Neural crest cell (in vitro differentiated cells): ENCODE measurements at places on chromosomes 3 and 15.

DNA sequence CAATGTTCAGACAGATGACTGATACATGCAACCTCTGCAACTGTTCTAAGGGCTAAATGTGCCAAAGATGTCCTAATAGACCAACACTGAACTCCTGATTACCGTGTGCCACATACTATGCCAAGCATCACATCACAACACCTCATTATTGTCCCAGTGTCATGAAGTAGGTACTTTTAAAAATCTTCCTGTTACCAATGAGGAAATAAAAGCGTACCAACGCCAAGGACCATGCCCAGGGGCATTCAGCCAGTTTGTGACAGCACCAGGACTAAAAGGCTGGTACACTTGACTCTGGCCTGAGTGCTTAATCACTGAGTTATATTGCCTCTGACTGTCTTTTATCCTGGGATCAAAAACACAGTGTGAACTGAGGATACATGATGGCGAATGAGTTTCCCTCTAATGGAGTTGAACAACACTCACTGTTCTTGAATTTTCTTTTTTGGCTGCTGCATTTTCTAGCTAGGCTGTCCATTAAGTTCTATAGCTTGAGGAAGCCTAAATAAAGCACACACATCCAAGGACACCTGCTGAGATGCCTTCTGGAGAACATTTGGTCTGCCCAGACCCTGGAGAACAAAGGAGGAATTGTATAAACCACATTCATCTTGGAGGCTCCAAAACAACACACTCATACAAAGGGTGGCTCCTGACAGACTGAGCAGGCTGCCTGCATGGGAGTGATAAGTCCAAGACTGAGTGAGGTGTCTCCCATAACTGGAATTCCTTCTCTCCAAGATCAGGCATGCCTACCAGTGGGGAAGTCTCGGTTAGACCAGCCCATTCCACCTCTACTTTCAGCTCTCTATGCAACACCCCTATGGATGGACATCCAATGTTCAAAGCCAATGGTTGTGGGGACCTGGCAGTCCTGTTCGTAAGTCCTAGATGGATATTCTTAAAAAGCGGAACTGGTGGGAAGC, 126.7 kb upstream of the PRICKLE2 start:
- no peak for DNase-seq
- H3K4me1 ChIP-seq = peaks cover 82% of the 10 kb centered on the region
- peak overlapping the region; percentile 75 for H3K27ac ChIP-seq
- no peaks in the 10 kb centered on the region for H3K27me3 ChIP-seq
- H3K4me3 ChIP-seq = no peak overlapping the region

- H3K27me3 ChIP-seq = no peaks in the 10 kb centered on the region
- peaks cover 13% of the 10 kb centered on the region for H3K36me3 ChIP-seq
- H3K27ac ChIP-seq = no peak overlapping the region
- no peak overlapping the region for H3K4me3 ChIP-seq
- no peak for DNase-seq
These were observed 10.4 kb downstream of the INO80 start for GRCh38 chr15:41105348-41106334.

- no peaks in the 10 kb centered on the region for H3K27me3 ChIP-seq
- no peak for DNase-seq
- no peaks in the 10 kb centered on the region for H3K4me1 ChIP-seq
- no peak overlapping the region for H3K4me3 ChIP-seq
- no peak overlapping the region for H3K27ac ChIP-seq
These were observed 269.4 kb downstream of the GBE1 start for GRCh38 chr3:81492040-81492439.

DNA sequence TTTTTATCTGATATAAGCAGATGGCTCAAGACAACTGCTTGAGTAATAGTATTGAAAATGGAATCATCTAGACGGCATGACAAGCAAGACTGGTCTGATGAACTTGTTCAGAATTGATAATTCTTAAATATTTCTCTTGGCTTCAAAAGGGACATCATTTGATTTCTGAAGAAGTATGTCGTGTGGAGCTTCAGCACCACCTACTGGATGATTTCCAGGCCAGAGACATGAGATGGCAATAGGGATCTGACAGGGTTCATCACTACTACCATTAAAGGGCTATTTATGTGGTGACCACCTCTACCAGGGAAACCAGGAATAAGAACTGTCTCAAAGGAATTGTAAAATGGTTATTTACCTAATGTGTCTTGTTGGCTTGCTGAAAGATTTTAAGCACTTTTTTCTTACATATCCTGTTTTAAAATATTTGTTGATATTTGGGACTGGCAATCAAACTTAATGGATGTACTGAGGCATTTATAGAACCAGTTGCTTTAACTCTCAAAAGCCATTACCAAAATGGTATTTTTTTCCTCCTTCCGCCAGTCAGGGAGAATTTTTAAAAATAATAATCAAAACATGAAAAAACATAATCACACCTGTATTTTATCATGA, 99.5 kb upstream of the FAM98B start:
- H3K4me3 ChIP-seq = no peak overlapping the region
- peaks cover 5% of the 10 kb centered on the region for H3K4me1 ChIP-seq
- H3K36me3 ChIP-seq = peaks cover 8% of the 10 kb centered on the region
- DNase-seq = peak; percentile 55

- DNase-seq = no peak
- H3K27me3 ChIP-seq = no peaks in the 10 kb centered on the region
- H3K36me3 ChIP-seq = no peaks in the 10 kb centered on the region
- H3K27ac ChIP-seq = no peak overlapping the region
These were observed 19.4 kb upstream of the ACAP2 start for GRCh38 chr3:195462308-195462610.

- H3K4me3 ChIP-seq = no peak overlapping the region
- H3K27me3 ChIP-seq = no peaks in the 10 kb centered on the region
- H3K36me3 ChIP-seq = peaks cover 9% of the 10 kb centered on the region
- H3K27ac ChIP-seq = no peak overlapping the region
- DNase-seq = peak; percentile 59
These were observed 66.9 kb downstream of the RNF13 start for GRCh38 chr3:149879872-149880271.

DNA sequence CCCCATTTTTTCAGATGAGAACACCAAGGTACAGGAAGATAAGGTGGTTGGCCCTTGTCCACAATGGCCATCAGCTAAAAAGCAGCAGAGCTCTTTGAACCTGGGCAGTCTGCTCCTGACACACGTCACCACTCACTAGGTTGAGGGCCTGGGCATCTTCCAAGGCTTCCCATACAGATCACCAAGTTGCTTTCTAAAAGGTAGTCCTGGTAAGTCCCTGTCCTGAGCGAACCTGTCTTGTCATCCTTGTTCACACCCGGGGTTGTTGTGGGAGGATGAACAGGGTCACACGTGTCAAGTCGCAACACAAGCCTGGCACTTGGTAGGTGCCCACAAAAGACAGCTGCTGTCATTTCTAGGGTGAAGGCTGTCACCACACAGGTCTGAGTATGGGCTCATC, 260.4 kb downstream of the EPHB1 start:
- H3K27me3 ChIP-seq = no peaks in the 10 kb centered on the region
- H3K36me3 ChIP-seq = no peaks in the 10 kb centered on the region
- H3K4me3 ChIP-seq = no peak overlapping the region
- DNase-seq = no peak
- no peaks in the 10 kb centered on the region for H3K4me1 ChIP-seq

DNA sequence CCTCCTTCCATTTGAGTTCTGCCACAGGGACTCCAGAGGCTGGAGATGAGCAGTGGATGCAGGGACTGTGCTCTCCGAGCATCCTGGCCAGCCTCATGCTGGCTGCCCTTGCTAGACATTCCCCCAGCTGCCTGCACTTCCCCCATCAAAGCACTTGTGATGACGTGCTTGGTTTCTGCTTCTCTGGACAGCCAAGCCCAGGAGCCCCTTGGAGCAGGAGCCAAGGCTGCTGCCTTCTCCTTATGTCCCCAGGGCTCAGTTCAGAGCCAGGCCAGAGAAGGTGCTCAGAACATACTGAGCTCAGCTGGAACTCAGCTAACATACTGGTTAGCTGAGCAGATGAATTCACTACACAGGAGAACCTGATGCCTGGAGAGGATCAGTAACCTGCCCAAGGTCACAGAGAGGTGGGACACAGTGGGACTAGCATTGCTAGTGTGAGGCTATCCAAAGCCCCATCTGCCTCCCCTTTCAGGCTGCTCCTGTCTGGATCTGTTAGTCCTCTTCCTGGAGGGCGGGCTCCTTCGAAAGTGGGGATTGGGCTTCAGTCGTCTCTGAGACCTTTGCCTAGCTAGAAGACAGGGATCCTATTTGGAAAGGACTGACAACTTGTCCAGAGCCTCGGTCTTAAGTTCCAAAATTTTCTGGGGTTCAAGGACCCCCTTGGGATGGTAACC, 4.3 kb downstream of the PCBP4 start:
- H3K27me3 ChIP-seq = no peaks in the 10 kb centered on the region
- H3K36me3 ChIP-seq = peaks cover 4% of the 10 kb centered on the region
- peaks cover 51% of the 10 kb centered on the region for H3K4me1 ChIP-seq
- no peak overlapping the region for H3K4me3 ChIP-seq
- DNase-seq = no peak
- no peak overlapping the region for H3K27ac ChIP-seq

- H3K27ac ChIP-seq = peak overlapping the region; percentile 76
- peaks cover 6% of the 10 kb centered on the region for H3K4me1 ChIP-seq
- DNase-seq = no peak
- H3K27me3 ChIP-seq = no peaks in the 10 kb centered on the region
These were observed 91.5 kb downstream of the ITPR1 start for GRCh38 chr3:4584456-4585249.

DNA sequence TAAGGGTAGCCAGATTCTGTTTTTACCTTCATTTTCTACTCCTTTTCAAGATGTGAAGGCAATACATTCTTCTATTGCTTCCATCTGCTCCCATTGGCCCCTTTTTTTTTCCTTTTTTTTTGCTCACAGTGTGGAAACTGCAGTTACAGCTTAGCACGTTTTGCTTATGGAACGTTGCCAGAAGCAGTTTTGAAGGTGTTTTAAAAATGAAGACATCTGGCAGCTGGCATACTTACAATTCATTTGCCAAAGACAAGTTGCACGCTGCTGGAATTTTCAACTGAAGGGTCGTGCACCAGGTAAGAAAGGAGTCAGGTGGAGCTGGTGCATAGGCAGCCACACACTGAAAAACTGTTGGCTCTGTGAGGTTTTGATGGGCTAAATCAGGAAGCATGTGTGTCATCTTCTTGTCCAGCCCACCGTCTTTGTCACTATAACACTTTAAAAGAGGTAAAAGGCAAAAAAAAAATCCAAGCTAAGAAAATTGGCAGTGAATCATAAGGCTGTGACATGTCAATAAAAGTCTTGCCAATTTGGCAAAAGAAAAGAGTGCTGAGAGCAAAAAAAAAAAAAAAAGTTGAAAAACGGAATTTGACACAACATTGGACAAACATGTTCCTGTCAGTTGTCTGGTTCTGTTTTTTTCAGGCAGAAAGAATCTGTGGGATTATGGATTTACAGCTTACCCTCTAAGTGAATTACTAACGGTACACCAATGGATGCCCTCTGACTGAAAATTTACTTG, 225.4 kb upstream of the SOX2 start:
- no peak overlapping the region for H3K27ac ChIP-seq
- peaks cover 13% of the 10 kb centered on the region for H3K4me1 ChIP-seq
- H3K27me3 ChIP-seq = no peaks in the 10 kb centered on the region
- no peaks in the 10 kb centered on the region for H3K36me3 ChIP-seq
- no peak overlapping the region for H3K4me3 ChIP-seq

- H3K27me3 ChIP-seq = no peaks in the 10 kb centered on the region
- H3K4me1 ChIP-seq = peaks cover 12% of the 10 kb centered on the region
- H3K4me3 ChIP-seq = no peak overlapping the region
- no peak for DNase-seq
These were observed 38.2 kb downstream of the SPATA12 start for GRCh38 chr3:57098418-57099310.

DNA sequence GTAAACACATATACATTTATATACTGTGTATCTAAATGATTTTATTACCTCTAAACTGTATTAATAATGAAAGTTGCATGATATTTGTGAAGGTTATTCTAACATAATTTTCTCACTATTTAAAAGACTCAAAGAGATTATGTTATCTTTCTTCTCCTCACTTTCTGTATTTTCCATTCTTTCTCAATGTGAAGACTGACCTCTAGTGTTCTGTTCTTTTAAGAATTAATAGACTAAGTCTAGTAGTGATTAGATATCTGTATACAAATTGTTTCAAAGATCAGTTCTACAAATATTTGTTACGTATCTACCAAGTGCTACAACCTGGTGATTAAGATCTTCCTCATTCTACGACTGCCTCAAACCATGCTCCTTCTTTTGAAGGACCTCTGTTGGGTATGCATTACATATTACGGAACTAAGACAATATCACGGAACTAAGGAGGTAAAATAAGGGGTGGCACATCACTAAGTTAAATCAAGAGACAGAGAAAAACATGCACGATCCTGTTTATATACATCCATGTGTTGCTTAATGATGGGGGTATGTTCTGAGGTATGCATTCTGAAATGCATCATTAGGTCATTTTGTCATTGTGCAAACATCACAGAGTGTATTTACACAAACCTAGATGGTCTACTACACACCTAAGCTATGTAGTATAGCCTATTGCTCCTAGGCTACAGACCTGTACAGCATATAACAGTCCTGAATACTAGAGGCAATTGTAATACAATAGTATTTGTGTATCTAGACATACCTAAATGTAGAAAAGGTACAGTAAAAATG, 161.5 kb upstream of the KBTBD8 start:
- no peak overlapping the region for H3K27ac ChIP-seq
- H3K36me3 ChIP-seq = peaks cover 6% of the 10 kb centered on the region
- H3K27me3 ChIP-seq = no peaks in the 10 kb centered on the region
- DNase-seq = no peak
- H3K4me1 ChIP-seq = peaks cover 25% of the 10 kb centered on the region

DNA sequence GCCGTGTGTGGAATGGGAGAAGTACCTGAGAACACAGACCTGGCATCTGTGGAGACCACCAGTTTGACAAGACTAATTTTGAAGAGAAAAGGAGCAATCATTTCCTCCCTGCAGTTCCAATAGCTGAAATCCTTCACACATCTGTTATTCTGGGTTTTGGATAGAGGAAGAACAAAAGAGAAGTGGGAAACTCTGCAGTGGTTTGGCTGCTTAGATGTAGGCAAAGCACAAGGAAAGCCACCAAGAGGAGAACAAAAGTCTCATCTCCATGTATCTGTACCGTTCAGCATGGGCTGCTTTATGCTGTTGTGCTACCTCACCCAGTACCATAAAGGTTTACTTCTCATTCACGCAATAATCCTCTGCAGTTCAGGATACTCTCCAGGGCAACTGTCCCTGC, 153.1 kb upstream of the COL8A1 start:
- no peak overlapping the region for H3K4me3 ChIP-seq
- no peak overlapping the region for H3K27ac ChIP-seq
- H3K4me1 ChIP-seq = no peaks in the 10 kb centered on the region

DNA sequence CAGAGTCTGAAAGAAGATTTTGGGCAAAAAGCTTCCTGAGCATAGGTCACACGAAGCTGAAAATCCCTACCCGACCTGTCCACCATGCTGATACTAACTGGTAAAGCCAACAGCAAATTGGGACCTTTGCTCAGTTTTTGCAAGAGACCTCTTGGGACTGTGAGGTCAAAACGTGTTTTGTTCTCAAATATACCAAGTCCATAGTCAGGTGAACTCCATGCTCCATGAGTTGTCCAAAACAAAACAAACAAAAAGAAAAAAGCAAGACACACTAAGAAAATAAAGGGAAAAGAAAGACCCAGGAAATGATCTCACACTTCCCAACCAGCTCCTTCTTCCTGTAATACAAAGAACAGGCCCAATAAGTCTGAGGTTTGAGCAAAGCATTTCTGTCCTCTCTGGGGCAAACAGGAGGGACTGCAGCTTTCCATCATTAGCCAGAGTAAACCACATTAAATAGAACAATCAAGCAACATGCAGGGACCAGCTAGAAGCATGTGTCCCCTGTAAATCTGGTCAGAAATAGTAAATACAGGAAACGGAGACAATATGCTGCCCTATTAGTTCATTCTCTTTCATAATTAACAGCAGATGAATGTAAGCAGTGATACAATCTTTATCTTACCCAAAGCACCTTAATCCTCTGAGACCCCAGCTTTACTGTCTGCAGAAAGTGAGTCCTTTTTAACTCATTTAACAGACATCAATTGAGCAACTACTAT, 125.0 kb upstream of the LIPC start:
- no peaks in the 10 kb centered on the region for H3K27me3 ChIP-seq
- H3K36me3 ChIP-seq = no peaks in the 10 kb centered on the region
- no peak overlapping the region for H3K4me3 ChIP-seq
